Naive B cell (primary cell): ENCODE measurements at places on chromosomes 2 and 18.
A peak's percentile ranks its signal among the peaks of the same experiment; 100 is the strongest.

DNA sequence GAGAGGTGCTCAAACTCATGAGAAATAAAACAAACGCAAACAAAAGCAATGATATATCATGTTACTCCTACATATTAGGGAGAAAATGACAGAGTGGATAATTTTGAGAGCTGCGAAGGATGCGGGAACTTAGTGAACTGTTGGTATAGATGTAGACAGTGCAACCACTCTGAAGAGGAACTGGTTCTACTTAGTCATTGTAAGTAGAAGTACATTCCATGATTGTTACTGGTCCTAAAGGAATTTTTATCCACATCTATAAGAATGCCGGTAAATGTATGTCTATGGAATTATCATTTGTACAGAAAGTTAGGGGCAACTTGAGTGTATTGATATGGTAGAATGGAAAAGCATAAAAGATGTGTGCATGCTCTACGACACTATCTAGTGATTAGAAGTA lies 1238.4 kb downstream of the LRP1B start:
- no peaks in the 10 kb centered on the region for H3K36me3 ChIP-seq
- H3K4me3 ChIP-seq, result no peak overlapping the region
- DNase-seq, result no peak
- no peak overlapping the region for H3K27ac ChIP-seq

- H3K4me3 ChIP-seq, result peak overlapping the region; percentile 5
- no peak overlapping the region for H3K27ac ChIP-seq
- no peaks in the 10 kb centered on the region for H3K36me3 ChIP-seq
- H3K4me1 ChIP-seq, result peaks cover 18% of the 10 kb centered on the region
- no peaks in the 10 kb centered on the region for H3K27me3 ChIP-seq
- no peak for DNase-seq
Observed at GRCh38 chr2:201180010-201180409, 2.9 kb upstream of the CASP10 start.

GRCh38 chr2:96116879-96117533 lies 635 bp upstream of the ADRA2B start:
- H3K4me3 ChIP-seq, result peak overlapping the region; percentile 58
- H3K36me3 ChIP-seq, result no peaks in the 10 kb centered on the region
- H3K27me3 ChIP-seq, result peaks cover 55% of the 10 kb centered on the region
- H3K4me1 ChIP-seq, result peaks cover 31% of the 10 kb centered on the region
- H3K27ac ChIP-seq, result peak overlapping the region; percentile 56

DNA sequence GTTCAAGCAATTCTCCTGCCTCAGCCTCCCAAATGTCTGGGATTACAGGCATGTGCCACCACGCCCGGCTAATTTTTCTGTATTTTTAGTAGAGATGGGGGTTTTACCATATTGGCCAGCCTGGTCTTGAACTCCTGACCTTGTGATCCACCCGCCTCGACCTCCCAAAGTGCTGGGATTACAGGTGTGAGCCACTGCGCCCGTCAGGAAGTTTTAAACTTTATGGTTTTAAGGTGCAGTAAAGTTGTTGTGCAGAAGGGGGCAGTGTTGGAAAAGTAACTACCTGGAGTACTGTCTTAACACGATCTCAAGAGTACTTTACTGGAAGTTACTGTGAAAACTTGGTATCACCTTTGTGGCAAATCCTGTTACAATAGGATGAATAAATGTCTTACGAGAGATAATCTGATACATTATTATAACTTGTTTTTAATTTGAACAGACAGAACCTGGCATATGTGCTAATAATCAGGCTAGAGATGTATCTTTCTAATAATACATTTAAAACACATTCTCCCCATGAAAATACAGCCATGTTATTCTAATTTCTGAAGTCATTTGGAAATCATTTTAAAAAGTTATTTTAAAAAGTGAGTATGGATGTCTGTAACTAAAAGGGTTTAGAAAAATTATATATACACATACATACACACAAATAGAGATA lies 10.8 kb downstream of the SPDYA start:
- no peak overlapping the region for H3K27ac ChIP-seq
- no peaks in the 10 kb centered on the region for H3K27me3 ChIP-seq
- DNase-seq, result peak; percentile 55

DNA sequence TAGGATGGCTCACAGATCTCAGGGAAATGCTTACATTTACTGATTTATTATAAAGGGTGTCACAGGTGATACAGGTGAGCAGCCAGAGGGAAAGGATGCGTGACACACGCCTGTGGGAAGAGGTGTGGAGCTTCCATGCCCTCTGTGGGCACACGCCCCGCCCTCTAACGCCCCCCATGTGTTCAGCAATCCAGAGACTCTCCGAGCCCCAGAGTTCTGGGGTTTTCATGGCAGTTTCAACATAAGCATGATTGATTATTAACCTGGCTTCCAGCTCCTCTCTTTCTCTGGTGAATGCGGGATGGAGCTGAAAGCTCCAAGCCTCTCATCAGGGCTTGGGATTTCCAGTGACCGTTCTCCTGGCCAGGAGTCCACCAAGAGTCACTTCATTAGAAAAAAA lies 34.3 kb upstream of the ODC1 start:
- no peak for DNase-seq
- peaks cover 10% of the 10 kb centered on the region for H3K4me1 ChIP-seq
- peaks cover 32% of the 10 kb centered on the region for H3K27me3 ChIP-seq
- no peak overlapping the region for H3K4me3 ChIP-seq

- no peaks in the 10 kb centered on the region for H3K4me1 ChIP-seq
- peaks cover 12% of the 10 kb centered on the region for H3K36me3 ChIP-seq
- H3K27me3 ChIP-seq, result no peaks in the 10 kb centered on the region
- H3K4me3 ChIP-seq, result no peak overlapping the region
- no peak overlapping the region for H3K27ac ChIP-seq
- DNase-seq, result no peak
Observed at GRCh38 chr2:41924709-41925408, 123.0 kb upstream of the PKDCC start.

DNA sequence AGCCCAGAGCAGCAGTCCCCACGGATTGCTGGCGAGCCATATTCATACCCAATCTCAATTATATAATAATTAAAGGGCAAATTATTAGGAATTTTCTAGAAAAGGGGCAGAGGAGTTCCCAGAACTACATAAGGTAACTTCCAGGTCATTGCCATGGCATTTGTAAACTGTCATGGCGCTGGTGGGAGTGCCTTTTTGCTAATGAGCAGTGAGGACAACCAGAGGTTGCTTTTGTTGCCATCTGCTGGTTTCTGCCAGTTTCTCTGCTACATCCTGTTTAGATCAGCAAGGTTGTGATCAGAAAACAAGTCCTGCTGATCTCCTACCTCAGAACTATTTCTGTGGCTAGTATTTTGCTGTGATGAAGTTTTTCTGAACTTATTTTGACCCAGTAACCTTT lies 159.8 kb upstream of the PIEZO2 start:
- H3K4me3 ChIP-seq, result no peak overlapping the region
- no peak for DNase-seq
- no peaks in the 10 kb centered on the region for H3K4me1 ChIP-seq
- no peaks in the 10 kb centered on the region for H3K27me3 ChIP-seq
